ENCODE measurements at places on chromosomes 13 and 19.

DNA sequence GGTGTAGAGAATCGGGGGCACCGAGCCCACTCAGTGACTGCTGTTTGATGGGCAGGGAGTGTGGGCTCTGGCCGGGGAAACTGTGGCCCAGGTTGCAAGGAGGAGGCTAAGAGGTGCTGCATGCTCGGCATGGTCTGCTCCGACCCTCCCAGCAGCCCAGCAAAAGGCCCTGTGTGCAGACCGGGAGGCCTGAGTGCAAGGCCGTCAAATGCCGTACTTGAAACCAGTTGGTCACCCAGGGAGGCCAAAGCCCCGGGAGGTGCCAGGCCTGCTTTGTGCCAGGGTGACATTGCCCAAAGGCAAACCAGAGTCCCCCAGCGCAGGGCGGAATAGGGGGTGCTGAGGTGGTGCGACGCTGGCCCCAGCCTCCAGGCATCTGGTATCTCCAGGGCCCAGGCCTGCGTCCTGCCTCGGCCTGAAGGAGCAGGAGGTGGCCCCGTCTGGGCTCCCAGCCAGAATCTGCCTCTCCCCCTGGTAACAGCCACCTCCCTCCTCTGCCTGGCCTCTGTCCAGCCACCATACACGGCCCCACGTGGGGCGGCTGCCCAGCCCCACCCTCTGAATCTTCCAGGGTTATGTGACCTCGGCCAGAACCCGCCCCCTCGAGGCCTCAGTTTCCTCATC lies 4.0 kb downstream of the PIK3R2 start:
- peak; percentile 85 for DNase-seq

- DNase-seq, result no peak
These were observed 31.8 kb upstream of the USE1 start for GRCh38 chr19:17183271-17183761.

DNA sequence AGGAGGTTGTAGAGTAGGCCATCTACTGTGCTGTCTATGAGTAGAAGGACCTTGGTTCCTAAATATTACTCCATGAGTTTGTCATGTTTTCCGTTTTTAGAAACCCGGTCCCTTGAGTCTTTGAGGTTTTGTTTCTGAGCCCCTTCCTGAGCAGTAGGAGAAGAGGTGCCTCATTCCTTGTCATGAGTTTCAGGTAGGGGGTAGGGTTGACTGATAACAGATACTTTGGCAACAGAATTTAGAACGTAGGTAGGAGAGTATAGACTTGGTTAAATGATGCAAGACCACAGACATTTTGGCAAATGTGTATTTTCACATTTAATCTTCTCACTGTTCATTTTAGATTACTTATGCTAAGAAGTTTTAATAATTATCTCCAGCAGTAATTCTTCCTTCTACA lies 24.6 kb downstream of the LMO7 start:
- DNase-seq, result no peak

- DNase-seq, result no peak
These were observed 11.7 kb downstream of the ATP7B start for GRCh38 chr13:51999510-51999911.

- DNase-seq, result peak; percentile 36
These were observed 15.4 kb upstream of the IRGC start for GRCh38 chr19:43700395-43701000.

DNA sequence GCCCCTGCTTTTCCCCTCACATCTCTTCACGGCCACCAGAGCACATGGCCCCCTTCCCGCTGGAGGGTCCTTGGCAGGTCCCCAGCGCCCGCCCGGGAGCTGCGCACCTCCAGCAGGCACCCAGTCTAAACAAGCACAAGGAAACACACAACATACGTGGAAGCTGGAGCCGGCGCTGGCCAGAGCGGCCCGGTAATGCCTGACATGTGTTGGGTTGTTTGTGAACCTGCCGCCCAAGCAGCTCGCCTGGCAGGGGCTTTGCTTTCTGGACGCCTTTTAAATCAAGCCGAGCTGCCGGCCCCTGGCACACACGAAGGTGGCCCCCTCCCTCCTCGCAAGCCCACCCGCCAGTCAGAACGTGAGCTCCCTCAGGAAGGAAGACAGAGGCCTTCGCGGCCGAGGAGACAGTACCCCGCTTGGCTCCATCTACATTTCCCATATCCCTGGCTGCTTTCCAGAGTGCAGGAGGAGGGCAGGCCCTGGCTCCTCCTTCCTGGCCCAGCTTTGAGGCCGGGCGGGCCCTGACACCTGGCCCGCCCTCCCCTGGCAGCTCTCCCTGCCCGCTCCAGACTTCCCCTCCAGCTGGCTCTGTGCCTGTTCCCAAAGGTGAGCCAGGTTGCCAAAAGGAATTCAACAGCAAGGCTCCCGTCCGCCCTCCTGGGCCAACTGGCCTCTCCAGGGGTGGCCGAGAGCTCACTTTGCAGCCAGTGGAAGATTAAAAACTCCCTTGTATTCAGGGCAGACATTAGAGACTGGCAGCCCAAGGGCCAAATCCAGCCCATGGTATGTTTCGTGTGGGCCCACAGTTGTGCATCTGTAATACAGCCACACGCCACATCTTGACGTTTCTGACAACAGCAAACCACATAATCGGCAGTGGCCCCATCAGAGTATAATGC lies 28.7 kb downstream of the COMP start:
- no peak for DNase-seq

- DNase-seq, result no peak
These were observed 62.7 kb downstream of the COL4A1 start for GRCh38 chr13:110244071-110244830.

- DNase-seq, result no peak
These were observed 19.9 kb downstream of the ZNF574 start for GRCh38 chr19:42095814-42096230.

GRCh38 chr13:88817560-88817959 lies 1146.4 kb downstream of the SLITRK5 start:
- DNase-seq, result no peak

DNA sequence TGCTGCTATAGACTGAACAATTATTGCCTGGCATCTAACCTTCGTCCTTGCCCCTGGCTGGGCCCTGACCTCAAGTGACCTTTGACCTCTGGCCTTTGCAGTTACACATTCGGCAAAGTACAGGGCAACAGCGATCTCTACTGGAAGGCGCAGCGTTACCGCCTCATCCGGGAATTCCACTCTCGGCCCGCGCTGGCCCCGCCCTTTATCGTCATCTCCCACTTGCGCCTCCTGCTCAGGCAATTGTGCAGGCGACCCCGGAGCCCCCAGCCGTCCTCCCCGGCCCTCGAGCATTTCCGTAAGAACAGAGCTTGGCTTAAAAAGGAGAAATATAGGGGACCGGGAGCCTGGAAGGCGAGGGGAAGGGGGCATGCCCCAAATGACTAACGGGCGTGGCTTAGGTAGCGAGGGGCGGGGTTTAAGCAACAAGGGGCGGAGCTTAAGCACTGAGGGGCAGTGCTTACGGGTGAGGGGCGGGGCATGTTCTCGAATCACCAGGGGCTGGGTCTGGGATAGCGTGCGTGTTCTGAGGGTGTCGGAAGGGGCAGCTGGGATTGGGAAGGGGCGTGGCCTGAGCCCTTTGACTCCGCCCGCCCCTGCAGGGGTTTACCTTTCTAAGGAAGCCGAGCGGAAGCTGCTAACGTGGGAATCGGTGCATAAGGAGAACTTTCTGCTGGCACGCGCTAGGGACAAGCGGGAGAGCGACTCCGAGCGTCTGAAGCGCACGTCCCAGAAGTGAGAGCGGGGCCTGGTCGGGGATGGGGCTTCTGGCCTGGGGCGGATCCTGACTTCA lies 52.7 kb downstream of the TRPM4 start:
- no peak for DNase-seq

DNA sequence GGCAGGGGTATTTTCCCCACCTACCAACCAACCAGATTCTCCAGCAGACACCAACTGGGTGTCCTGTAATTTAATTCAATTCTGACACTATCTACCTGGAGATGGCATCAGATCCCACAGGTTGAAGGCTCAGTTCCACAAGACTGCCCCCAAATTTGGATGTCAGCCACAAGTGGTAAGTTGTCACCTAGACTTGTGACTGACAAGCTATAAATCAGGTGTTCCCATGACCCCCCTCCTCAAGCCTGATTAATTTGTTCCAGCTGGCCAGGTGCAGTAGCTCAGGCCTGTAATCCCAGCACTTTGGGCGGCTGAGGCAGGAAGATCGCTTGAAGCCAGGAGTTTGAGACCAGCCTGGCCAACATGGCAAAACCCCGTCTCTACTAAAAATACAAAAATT lies 10.6 kb upstream of the HAUS5 start:
- DNase-seq, result no peak

GRCh38 chr19:47896019-47896418 lies 9.9 kb upstream of the SULT2A1 start:
- no peak for DNase-seq

- DNase-seq, result no peak
These were observed 4.6 kb downstream of the TM9SF2 start for GRCh38 chr13:99505814-99506269.

DNA sequence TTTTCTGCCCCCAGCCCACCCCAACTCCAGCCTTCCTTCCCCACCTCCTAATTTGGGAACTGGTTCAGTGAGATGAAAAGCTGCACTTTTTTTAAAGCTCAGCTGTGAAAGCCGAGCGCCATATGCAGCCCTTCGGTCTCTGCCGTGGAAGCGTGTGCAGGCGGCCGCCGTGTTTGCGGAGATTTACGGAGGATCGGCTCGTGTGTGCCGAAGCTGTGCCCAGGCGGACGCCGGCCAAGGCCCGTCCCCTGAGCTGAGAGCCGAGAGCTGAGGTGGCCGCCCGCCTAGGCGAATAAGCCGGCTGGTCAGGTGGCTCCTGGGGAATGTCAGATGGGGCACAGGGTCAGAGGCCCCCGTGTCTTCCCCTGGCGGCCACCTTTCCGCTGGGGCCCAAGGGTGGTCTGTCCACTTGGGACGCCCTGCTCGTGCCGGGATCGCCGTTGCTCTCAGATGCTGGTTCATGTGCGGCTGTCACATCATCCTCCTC lies 78.7 kb downstream of the ZNF536 start:
- no peak for DNase-seq

GRCh38 chr19:19911150-19911549 lies 10.4 kb downstream of the ZNF93 start:
- peak; percentile 2 for DNase-seq

DNA sequence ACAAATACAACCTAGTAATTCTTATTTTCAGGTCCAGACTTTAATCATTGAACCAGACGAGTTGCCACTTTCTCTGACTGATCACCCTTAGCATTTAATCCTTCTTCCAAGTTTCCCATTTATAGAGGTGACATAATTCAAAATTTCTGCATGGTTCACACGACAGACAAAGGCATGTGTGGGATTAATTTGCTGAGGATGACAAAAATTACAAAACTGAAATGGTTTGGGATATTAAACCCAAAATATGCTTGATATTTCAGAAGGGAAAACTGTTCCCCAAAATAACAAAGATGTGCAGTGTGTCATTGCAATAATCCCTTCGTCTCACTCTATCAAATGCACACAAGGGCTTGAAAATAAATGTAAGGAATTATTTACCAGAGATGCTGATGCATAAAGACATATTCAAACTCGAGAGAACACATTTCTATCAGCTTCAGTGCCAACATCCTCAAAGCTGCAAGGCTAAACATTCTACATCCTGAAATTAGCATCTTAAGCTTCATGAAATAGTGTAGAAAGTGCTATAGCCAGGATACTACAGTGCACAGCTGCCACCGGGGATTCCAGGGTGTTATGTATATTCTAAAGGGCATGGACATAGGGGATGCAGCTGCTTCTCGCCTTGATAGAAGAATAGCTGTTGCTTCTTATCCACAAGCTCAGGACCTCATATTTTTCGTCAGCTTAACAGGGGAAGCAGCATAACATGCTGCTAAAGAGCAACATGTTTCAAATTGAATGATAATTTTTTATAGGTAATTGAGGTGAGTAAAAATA lies 198.7 kb upstream of the SLITRK1 start:
- no peak for DNase-seq
